ENCODE measurements at places on chromosomes 1 and 21.

DNA sequence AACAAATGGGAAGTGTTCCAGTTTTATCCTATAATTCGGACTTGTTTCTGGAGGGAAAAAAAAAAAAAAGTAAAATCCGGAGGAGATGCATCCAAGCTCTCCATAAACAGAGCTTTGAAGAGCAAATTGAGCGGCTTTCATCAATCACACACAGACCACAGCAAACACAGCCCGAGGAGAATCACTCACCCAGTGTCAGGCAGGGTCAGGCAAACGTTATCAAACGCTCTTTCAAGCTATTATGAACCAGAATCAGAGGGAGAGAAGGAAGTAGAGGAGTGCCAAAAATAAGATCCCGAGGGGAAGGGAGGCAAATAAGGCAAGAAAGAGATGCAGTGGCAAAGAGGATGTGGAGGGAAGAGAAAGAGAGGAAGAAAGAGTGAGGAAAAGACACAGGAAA is 188.3 kb upstream of the CAMK1G start:
- no peak for DNase-seq

- no peak for DNase-seq
Measured at GRCh38 chr1:69401879-69402278, 165.8 kb upstream of the LRRC7 start.

GRCh38 chr1:246306415-246307037 is 200.6 kb downstream of the SMYD3 start:
- no peak for DNase-seq

DNA sequence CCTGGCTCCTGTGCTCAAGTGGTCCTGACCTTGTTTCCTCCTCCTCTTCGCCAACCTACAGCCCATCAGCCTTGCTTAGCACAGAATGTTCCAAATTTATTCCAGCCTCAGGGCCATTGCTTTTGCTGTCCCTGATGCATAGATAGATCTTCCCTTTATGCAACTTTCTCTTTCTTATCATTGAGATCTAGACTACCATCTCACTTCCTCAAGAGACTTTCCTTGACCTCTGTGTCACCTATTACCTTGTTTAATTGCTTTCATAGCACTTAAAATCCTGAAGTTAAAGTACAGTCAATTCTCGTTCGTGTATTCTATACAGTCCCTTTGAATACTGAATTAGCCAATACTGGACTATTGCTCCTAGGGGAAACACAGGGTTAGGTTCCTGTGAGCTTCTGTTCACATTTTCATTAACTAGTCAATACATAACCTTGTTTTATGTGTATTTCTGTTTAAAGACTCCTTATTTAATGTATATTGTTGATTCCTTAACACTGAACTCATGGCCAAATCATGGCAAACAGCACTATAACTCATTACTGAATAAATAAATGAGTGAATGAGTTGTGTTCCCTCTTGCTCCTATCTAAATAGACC is 26.2 kb upstream of the MCOLN3 start:
- DNase-seq = no peak

DNA sequence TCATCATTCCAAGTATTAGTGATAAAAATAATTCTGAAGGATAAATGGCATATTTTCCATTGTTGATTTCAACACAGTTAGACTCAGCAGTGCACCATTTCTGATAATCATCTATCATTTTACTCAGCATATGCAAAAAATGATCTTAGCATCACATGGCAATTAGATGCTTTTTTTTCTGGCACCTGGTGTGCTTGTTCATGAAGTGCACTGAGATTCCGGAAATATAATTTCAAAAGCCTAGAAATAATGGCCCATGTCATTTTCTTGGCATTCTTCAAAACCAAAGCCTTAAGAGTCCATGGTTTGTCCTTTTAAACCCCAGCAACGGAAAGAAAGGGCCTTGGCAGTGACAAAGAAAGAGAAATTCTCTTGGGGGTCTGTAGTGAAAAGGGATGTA is 278.8 kb downstream of the KIF26B start:
- no peak for DNase-seq

DNA sequence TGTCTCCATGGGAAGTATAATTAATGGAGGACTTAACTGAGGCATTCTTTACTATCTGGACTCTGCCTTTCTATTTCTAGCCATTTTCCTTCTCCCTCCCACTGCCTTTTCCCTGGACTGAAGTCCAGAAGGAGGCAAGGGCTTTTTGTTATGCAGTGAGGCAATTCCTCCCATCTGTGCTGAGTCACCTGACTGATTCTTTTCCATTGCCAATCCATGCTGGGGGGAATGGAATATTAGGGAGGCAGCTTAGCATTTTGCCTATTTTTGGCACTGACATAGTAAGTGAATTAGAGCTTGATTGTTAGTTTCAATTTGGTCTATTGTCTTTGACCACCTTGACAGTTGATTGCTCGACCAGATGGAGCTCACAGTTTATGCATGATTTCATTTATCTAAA is 1000.6 kb upstream of the PRMT6 start:
- no peak for DNase-seq

- DNase-seq = no peak
Measured at GRCh38 chr1:214901718-214902117, 180.8 kb upstream of the KCNK2 start.

DNA sequence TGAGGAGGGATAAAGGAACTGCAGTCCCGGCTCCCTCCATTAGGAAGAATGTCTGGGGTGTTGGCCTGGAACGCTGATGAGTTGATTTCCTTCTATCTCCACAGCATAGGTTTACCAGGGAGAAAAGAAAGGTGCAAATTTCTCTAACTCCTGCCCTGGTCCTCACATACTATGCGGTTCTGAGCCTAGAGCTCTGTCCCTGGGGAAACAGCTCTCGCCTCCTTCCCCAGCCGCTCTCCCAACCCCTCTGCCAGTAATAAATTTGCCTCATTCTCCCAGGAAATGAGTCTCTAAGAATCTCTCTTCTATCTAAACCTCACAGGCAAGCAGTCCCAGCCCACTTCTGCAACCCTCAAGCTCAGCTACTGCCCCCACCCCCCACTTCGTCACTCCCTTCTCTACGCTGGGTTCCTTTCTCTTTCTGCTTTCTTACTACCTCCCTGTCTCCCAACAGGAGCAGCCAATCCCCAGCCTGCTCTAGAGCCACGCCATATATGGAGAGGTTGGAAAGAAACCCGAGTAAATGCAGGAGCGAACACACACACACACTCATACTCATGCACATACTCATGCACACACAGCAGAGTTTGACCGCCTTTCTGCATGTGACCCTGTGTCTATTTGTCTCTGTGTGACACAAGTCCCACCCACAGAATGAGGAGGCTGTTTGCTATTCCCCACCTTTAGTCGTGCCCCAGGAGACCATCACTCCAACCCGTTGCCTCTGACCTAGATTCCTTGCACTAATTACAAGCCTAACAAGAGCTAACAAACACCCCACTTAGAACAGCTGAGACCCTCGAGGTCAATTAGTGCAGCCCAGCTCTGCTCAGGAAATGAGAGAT is 13.4 kb downstream of the PLEKHO1 start:
- peak; percentile 91 for DNase-seq

DNA sequence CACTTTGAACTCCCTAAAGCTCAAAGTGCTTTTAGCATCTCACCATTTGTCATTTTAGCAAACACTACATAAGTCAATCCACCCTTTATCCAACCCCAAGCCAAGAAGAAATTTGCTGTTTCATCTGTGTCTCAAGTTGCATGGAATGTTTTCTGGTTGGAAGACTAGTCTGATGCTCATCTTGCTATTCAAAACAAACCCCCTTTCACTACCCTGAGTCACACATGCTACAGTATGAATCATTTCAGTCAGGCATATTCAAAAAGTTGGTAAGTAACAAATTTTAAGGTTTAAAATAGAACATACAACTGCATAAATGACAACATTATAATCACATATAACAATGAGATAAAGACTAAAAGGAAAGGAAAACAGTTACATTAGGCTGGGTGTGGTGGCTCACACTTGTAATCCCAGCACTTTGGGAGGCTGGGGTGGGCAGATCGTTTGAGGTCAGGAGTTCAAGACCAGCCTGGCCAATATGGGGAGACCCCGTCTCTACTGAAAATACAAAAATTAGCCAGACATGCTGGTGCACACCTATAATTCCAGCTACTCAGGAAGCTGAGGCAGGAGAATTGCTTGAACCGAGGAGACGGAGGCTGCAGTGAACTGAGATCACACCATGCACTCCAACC is 38.7 kb downstream of the DSTYK start:
- no peak for DNase-seq

GRCh38 chr1:221672965-221673364 is 68.9 kb downstream of the DUSP10 start:
- DNase-seq = no peak

DNA sequence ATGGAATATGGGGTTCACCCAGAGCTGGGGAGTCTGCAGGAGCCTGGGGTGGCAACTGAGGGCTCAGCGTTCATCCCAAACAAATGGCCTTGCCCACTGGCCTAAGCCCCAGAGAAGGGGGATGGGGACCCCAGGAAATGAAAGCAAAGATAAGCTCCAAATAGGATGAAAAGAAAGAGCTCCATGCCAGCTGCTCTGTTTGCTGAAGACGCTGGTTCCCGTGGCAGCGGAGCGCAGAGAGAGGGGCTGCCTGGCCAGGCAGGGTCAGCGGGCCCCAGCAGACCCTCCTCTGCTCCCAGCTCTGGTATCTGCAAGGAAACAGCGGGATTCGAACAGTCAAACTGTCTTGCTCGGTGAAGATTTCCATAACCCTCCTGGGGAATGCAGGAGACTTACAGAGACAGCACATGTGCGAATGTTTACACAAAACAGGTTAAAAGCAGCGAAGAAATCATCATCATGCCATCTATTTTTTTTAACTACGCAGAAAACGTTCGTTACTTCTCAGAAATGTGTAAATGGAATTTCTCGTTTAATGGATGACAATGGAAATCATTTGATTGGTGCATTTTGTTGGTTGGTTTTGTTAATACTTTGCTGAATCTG is 94.4 kb downstream of the PDE9A start:
- DNase-seq = no peak

DNA sequence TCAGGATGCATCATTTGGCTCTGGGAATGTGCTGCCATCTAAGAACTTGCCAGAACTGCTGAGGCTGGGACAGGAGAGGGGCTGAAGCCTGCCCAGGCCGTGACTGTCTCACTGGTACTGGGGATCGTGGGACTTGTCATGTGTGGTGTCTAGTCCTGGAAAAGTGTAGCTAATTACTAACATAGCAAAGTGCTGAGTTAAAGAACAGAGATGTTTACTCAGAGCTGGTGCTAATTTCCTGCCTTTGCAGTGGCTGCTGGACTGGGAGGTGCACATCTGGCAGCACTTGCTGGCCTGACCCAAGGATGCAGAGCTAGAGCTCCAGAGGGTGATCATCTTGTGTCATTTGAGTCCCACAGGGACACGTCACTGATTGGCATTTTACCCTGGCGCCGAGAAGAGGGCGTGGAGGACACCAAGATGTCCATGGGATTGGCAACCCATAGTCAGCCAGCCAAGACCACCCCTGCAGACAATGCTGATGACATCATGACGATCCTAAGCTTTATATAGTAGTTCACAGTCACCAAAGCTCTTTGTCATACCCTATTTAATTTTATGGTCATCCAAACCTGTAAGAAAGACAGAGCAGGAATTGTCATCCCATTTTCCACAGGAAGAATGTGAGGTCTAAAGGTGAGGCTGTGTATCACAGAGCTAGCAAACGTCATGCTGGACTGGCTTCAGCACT is 110.1 kb upstream of the SLC44A3 start:
- DNase-seq = no peak

DNA sequence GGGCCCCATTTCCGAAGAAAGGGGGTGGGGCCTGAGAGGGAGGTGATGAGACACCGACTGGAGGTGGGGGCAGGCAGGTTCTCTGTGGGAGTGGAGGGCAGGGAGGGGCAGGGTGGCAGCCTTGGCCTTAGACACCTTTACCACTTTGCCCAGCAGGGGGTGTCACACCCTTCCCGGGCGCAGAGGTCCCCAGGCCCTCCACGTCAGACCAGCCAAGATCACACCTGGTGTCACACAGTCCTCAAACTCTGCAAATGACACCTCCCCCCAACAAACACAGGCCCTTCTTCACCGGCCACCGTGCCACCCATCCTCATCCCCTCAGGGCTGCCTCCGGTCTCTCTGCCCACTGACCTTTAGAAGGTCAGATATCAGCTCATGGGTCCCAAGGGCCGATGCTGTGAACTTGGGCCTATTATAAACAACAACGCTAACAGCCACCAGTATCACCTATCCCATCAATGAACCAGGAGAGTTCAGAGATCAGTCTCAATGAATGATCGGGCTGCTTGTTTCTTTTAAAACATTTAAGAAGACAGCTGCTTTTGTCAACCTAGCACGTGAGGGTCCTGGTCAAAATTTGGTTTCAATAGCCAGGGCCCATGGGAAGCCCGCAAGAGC is 103.9 kb downstream of the CASZ1 start:
- no peak for DNase-seq

- no peak for DNase-seq
Measured at GRCh38 chr1:155256058-155256852, 972 bp upstream of the ENTREP3 start.

DNA sequence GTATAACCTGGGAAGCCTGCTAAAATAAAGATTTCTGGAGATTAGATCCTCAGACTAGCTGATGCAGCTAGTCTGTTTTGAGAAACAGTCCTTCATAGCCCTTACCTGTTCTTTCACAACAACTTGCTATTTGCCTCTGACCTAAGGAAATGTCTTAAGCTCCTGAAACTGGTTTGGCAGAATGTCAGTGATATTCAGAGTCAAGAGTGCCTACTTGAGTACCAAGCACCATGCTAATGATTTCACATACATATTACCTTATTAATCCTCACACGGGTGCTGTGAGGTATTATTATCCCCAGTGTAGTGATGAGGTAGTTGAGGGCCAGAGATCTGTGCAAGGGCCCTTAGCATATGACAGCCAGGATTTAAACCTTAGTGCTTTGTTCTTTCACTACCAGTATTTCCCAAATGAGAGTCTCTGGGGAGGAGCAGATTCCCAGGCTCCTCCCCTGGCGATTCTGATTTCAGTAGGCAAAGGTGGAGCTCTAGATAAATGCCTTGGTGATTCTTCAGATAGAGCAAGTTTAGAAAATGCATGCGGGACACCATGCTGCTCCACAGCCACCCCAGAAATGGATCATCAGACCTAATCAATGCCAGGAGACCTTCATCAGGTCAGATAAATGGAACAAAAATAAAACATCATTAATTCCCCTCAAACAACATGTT is 47.4 kb upstream of the WNT2B start:
- no peak for DNase-seq

GRCh38 chr1:107048241-107048640 is 8.2 kb upstream of the PRMT6 start:
- DNase-seq = no peak

GRCh38 chr1:119091618-119092017 is 48.8 kb downstream of the WARS2 start:
- DNase-seq = no peak
